NCI-H345 (cell line): ENCODE measurements at places on chromosomes 16 and 17.

DNA sequence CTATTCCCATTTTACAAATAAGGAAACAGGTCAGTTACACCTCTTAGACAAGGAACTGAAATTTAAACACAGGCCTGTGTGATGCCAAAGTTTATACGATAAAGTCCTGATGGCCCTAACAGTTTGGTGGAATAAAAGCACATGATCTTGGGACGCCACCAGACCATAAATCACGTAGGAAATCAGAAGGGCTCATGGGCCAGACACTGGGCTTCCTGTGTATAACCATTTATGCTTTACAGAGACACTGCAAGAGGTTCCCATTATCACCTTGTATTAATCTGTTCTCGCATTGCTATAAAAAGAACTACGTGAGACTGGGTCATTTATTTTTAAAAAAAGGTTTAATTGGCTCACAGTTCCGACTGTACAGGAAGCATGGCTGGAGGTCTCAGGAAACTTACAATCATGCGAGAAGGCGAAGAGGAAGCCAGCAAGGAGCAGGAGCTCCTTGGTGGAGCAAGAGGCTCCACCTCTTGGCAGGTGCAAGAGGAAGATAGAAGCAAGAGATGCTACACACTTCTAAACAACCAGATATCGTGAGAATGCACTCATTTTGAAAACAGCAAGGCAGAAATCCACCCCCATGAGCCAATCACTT is 124.0 kb upstream of the MON1B start:
- no peak for DNase-seq

GRCh38 chr17:46273541-46274236 is 21.2 kb upstream of the LRRC37A start:
- DNase-seq, result no peak

DNA sequence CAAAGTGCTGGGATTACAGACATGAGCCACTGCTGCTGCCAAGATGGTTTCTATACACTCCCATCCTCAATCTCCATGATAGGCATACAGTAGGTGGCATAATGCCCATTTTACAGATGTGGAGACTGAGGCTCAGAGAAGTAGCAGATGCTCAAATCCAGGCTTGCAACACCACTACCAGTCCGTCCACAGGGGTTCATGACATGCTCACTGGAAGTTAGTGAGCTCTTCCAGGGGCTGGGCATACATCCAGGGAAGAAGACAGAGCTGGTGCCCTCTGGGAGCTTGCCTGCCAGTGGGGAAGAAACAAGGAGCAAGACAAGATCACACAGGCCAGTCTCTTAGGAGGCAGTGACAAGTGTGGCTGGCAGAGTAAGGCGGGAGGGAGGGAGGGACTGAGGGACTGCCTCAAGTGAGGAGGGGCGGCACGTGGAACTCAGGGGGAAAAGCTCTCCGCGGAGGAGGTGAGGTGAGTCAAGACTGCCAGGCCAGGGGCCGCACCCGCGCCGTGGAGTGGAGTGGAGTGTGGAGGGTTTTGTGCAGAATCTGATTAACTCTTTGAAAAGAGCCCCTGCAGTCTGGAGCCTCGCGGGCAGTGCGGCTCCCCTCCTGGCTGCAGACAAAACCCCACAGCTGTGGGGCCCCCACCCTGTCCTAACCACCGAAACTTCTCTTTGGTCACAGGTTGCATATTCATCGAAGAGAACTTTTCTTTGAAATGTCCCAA is 27.9 kb downstream of the SREBF1 start:
- DNase-seq, result no peak

- no peak for DNase-seq
Measured at GRCh38 chr16:8109510-8110369, 480.6 kb downstream of the TMEM114 start.

DNA sequence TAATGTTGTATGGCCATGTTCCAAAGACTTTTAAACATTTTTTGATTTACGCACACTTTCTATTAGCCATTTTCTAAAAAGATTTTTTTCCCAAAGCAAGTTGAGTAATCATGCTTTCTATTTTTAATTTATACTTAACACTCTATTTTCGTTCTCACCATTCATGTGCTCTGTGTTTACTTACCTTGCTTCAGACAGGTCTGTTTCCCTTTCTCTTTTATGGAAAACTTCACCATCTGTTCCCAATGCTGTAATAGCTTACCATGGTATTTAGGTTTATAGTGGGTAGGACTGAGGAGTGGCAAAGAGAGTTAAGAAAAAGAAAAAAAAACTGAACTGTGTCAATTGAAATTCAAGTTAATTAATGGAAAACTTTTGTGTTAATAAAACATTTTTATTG is 37.5 kb upstream of the KCNJ16 start:
- DNase-seq, result no peak

DNA sequence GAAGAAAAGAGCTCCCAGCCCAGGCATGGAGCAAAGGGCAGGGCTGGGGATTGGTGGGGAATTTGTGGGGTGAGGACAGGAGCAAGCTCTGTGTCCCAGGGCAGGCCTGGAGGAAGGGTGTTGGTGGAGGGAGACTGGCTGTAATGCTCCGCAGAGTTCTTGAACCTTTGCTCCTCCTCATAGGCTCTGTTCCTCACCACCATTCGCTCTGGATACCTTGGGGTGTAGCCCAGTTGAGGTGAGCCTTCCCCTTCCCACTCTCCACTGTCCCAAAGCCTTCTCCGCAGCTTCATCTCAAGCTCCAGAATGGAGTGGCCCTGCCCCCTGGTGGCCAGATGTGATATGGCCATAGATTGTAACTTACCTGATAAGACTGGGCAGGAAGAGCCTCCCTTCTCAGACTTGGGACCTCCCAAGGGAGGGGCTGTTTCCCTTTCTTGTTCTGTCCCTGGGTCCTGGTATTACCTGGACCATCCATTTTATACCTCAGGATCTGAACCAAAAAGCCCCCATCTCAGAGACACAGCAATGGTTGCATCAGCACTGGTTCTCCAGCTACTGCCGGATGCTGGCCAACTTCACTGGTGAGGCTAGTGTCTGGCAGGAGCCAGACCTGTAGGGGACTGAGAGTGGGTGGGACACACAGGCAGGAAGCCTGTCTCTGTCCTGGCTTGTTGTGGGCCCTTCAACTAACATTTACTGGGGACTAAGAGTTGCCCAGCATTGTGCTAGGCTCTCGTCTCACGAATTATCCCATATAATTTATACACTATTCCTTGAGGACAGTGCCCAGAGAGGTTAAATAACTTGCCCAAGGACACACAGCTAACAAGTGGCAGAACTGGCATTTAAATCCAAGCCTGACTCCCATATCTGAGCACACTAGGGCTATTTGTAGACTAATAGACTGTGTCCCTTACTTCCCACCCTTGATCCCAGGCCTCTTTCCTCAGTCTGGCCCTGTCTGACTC is 19.1 kb upstream of the STAC2 start:
- DNase-seq, result peak; percentile 84

GRCh38 chr17:64533784-64534183 is 27.0 kb downstream of the CEP95 start:
- no peak for DNase-seq

GRCh38 chr17:42642336-42642735 is 16.7 kb upstream of the TUBG2 start:
- no peak for DNase-seq
